ENCODE measurements at places on chromosomes 12 and 14.

GRCh38 chr12:124734224-124734788 lies 129.4 kb downstream of the SCARB1 start:
- DNase-seq, result no peak

GRCh38 chr14:93982230-93983007 lies 6.0 kb upstream of the ASB2 start:
- no peak for DNase-seq

GRCh38 chr12:108689314-108690190 lies 41.8 kb downstream of the CORO1C start:
- peak; percentile 52 for DNase-seq

DNA sequence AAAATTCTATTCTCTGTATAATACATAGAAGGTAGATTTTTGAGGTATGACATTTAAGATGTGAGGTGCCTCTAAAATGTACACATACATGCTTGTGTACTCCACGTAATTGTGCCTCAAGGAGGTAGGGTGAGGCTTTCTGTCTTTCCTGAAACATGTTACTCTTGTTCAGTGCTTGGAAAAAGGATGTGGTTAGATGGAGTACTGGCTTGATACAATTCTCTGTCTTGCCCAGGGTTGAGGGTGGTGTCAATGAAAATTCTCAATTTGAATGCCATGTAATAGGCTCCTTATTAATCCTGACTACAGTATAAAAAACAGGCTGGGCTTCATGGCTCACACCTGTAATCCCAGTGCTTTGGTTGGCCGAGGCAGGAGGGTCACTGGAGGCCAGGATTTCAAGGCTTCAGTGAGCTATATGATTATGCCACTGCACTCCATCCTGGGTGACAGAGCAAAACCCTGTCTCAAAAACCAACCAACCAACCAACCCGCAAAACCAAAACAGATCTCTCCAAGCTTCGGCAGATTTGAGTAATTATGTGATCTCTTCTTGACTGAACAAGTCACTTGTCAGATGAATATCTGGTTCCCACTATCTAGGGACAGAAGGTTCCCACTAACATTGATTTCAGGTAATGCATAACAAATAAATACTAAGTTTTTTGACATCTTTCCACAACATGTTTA lies 41.6 kb downstream of the RCOR1 start:
- DNase-seq, result no peak

DNA sequence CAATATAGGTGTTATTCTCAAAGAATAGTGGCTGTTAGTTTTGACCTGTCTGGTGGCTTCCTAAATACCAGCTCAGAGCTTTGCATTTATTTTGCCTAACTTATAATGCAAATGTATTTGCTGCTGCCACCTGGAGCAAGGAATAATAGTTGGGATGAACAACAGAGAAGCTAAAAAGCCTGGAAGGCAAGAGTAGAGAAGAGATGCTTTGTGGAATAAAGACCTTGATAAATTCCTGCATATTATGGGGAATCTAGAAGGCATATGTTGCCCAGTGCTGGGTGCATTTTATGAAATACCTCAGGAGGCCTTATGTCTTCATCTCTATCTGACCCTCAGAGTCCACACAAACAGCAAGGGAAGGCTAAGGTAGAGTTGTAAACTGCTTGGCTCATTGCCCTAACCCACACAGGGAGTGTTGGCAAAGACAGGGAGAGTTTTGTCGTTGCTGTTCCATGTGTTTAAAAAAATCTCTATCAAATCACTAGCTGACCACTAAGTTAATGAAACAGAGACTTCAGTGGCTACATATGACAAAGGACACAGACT lies 53.7 kb upstream of the SCAF11 start:
- no peak for DNase-seq

DNA sequence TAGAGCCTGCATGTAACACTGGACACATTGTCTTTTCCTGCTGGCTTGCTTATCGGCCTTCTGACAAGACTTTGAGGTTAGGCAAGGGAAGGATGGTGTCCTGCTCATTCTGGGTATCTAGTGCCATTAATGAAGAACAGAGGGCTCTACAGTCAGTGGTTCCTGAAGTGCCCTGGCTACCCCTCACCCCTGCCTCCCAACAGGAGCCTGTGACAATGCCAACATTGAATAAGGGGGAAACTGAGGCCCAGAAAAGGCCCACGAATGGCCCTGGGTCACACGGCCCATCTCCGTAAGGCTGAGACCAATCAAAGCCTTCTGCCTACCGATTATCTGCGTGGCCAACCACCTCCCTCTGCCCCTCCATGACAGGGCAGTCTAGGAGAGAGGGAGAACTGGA lies 2.1 kb downstream of the IFI27L2 start:
- no peak for DNase-seq

DNA sequence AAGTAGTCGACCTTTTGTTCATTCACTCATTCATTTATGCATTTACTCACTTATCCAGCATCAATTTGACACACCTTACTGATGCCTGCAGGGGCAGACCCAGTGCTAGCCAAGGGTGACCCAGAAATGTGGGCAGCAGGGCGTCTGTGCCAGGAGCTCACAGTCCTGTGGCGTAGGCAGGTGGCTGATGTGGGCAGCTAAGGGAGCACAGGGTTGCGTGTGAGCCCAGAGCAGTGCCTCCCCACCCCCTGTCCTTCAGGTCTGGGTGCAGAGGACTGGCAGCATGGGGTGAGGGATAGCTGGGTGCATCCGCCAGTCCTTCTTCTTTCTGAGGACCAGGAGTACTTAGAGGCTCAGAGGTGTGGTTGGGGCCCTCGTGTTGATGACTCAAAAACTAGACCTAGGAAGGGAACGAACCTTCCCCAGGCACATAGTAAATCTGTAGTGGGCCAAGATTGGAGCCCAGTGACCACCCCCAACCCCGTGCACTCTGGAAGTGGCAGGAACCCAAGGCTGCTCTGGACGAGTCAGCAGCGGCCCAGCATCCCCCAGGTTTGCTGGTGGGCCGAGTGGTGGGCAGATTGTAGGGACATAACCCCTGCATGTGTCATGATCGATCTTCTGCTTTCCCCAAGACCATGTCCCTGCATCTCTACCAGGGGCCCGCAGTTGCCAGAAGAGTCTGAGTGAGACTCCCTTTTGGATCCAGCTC lies 63.9 kb downstream of the BEGAIN start:
- no peak for DNase-seq

GRCh38 chr12:104734541-104735095 lies 223.5 kb downstream of the SLC41A2 start:
- DNase-seq, result no peak

DNA sequence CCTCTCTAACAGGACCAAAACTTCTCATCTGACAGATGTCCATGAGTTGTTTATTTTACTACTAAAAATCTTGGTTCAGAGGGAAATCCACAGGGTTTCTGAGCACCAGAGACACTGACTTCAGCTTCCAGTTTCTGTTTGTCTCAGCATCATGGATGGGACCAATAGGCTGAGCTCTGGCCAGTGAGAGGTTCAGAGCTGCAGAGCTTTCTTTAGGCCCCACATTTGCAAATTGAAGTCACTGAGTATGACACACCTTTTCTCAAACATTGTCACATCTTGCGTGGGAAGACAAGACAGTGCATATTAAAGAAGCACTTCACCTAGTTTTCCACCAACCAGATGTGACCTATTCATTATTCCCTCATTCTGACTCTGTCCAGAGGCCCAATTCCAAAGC lies 45.2 kb downstream of the RDH12 start:
- no peak for DNase-seq

DNA sequence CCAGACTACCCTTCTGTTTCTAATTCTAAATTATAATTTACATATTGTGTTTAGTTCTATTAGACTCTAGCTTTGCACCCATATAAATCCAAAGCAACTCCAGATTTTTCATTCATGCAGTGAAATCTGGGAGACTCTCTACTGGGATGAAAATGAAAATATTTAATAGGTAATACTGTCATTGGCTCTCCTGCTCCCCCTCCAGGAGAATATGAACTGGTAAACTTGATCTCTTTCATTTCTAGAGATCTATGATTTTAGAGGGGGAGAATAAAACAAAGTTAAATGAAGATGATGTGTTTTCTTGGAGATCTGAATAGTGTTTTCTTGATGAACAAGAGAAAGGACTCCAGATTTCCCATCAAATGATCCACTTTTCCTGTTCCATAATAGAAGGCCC lies 104.3 kb upstream of the TMCC3 start:
- no peak for DNase-seq

DNA sequence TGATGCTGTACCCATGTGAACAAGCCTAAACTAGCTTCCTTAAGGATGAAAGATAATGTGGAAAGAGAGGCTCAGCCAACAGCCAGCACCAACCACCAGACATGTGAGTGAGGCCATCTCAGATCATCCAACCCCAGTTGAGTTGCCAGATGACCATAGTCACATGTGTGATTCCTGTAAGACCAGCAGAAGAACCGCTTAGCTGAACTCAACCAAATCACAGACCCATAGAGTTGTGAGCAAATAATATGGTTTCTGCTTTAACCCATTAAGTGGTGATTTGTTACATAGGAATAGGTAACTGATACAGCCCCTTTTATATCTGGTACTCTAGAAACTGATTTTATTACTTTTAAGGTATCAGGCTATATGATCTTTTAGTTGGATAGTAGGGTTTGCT lies 17.6 kb upstream of the ELK3 start:
- DNase-seq, result no peak

DNA sequence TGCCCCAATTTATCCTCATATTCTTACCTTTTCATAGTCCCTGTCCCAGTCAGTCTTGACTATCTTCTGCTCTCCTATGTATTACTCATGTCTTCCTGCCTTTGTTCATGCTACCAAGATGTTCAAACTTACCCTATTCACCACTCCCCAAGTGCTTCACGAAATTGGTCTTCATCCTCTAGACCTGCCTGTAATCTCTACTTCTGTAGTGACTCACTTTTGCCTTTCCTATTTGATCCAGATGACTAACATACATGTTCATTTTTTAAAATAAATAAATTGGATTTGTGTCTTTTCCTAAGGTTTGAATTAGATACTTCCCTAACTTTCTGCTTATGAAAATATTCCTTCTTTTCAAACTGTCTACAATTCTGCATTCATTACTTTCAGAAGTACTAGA lies 107.7 kb upstream of the PPM1H start:
- no peak for DNase-seq

DNA sequence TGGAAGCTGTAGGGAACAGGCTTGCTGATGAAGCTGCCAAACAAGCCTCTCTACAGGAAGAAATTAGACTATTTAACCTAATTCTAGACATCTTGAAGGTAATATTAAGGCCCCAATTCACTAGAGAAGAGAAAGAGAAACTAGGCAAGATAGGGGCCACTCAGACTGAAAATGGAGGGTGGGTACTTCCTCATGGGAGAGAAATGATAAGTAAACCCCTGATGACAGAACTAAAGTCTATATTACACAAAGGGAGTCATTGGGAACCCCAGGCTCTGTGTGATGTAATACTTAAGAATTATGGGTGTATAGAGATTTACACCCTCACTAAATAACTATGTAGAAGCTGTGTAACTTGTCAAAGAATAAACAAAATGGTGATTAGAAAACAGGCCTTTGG lies 64.3 kb downstream of the APOBEC1 start:
- DNase-seq, result no peak

DNA sequence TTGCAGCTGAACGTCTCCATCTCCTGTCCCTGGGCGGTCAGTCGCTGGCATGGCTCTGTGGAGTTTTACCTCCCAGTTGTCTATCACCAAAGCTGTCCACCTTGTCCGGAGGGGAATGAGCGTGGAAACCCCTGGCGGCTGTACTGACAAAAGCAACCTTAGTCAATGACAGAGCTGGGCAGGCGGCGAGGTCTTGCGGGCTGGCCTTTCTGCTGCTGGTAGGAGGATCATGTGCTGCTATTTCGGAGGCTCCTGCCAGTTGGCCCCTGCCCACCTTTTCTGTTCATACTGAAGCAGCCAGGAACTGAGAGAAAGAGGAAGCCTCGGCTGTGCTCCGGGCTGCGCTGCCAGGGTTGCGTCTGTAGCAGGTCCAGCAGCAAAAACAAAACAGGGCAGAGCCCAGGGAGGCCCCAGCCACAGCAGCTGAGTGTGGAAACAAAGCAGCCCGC lies 57.7 kb downstream of the HMGA2 start:
- DNase-seq, result peak; percentile 80

DNA sequence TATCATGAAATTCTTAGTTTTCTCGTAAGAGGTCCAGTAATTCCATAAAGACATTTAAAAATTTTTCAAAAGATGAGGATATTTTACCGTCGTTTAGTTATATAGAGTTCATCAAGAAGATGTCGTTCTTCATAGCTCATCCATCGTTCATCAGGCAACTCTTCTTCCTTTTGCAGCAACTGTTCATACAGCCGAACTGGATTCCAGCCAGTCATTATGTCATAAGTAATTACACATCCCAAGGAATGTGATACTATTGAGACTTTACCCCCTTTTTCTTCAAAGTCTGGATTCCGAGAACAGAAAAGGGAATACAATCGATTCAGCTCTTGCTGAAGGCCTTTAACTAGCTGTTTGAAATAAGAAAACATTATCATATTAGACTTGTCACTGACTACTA lies 90.3 kb downstream of the DDHD1 start:
- DNase-seq, result peak; percentile 48

- DNase-seq, result peak; percentile 18
Observed at GRCh38 chr14:33587791-33588190, 363.1 kb downstream of the EGLN3 start.

DNA sequence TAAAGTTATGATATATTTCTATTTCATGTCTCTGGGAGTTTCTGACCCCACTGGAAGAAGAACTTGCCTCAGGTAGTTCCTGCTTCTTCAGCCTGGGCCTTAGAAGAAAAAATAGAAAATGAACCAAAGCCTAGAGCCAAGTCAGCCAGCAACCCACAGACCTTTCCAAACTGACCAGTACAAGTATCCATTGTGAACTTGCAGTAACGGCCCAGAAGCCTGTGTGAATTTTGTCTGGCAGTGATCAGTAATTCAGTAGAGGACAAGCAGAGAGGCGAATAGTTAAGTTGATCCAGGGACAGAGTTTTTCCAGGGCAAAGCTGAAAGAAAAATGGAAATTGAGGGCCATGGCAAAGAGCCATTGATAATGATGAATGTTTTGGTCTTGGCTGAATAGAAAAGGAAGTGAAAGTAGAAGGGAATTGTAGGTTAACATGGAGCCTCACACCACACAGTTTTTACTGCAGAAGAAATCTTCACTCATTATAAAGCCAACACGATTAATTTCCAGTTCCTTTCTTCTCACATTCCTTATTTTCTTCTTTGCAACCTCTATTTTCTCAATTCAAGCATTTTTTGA lies 311.8 kb downstream of the BTG1 start:
- DNase-seq, result no peak

DNA sequence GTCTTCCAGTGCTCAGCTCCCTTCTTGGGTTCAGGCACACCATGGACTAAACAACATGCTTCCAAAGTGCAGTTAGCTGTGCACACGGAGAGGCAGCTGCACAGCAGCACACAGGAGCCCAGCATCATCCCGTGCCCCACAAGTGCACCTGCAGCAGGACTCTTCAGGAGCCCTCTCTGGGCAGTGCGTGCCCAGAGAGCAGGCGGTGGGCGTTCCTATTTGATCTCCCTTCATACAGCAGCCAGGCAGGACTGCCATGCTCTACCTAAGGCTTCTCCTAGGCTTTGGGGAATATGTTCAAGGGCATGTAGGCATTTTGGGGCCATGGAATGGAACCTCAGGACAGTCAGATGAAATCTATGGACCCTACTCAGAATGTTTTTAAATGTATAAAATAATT lies 35.5 kb downstream of the ANO2 start:
- no peak for DNase-seq
